ENCODE measurements at places on chromosomes 16 and 17.

GRCh38 chr17:37527249-37527851 is 37.7 kb downstream of the DUSP14 start:
- peak; percentile 39 for DNase-seq

DNA sequence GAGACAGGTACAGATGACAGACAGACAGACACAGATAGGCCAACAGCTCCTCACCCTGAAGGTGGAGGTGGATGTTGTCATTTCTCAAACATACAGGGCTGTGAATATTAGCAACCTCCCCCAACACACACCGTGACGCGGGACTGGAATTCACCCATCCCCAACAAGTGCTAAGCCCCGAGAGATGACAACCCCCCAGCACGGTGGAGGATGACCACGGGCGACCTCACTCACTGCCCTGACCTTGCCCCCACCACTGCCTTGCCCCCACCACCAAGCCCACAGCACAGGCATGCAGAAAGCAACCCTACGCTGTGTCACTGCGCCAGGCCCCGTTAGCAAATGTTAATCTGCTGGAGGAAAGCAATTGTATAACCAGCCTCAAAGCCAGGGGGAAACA is 4.9 kb upstream of the KRT17 start:
- DNase-seq: no peak

DNA sequence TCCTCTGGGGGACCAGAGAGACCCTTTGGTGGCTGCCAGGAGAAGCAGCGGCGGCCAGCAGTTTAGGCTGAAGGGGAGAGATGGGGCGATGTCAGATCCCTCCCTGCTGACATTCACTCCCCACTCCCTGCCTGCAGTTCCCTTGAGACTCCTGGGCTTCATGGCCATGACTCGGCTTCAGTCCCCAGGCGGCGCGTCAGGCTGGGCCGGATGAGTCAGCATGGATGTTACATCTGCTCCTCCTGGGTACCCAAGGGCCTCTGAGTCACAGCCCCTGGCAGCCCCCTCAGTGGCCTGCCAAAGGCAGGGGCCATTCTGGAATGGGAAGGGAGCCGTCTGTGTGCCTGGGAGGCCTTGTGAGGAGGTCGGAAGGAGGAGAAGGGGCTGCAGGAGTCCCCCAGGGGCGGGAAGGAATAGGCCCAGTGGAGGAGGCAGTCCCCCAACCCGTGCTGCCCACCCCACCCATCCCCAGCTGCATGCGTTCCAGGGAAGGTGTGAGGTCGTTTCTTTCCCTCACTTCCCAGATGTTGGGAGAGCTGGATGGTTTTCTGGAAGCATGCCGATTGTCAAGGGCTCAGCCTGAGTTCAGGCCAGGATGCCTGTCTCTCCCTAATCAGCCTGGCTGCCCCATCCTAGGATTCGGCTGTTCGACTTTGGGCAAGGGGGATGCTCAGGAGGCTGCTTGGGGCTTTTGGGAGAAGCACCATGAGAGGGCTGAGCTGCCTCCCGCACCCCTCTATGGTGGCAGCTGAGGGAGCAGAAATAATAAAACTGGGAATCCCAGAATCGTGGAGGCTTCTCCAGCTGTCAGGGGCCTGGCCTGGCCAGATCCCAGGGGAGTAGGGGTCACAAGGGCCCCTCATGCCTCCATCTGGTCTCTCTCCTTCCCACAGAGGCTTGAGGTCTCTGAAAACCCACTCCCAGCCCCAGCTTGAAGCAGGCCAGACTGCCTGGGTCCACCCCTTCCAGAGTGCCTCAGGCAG is 9.7 kb downstream of the RHBDL3 start:
- no peak for DNase-seq

DNA sequence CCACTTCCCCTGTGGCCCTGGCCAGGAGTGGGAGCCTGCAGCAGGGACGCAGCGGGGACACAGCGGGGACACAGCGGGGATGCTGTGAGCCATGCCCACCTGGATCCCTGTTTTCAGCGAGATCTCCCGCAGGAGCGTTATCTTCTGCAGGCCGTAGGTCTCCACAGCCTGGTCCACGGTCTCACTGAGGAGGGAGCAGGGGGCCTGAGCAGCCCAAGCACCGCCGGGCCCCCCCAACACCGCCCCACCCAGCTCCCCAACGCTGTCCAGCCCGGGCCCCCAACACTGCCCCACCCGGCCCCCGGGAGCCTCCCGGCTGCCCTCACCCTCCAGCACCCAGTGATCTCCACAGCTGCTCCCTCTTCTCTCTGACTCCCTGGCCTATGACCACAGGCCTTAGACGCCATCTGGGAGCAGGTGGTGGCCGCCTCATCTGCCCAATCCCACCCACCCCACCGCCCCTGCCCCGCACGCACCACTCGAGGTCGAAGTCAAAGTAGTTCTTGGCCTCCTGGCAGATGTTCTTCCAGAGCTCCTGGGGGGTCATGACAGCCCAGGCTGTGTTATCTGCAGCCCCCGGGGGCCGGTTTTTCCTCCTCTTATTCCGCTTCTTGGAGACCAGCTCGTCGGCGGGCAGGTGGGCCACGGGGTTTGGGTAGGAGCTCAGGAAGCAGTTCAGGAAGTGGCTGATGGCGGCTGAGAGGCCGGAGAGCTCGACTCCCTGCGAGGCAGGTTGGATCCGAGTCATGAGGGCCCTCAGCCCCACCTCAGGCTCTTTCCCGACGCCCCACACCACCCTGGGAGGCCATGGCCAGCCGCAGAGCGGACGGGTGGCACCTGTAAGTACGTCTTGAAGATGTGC is 17.0 kb downstream of the CLUH start:
- DNase-seq: peak; percentile 26

- DNase-seq: no peak
Observed at GRCh38 chr16:71629278-71630016, 3.5 kb downstream of the MARVELD3 start.

DNA sequence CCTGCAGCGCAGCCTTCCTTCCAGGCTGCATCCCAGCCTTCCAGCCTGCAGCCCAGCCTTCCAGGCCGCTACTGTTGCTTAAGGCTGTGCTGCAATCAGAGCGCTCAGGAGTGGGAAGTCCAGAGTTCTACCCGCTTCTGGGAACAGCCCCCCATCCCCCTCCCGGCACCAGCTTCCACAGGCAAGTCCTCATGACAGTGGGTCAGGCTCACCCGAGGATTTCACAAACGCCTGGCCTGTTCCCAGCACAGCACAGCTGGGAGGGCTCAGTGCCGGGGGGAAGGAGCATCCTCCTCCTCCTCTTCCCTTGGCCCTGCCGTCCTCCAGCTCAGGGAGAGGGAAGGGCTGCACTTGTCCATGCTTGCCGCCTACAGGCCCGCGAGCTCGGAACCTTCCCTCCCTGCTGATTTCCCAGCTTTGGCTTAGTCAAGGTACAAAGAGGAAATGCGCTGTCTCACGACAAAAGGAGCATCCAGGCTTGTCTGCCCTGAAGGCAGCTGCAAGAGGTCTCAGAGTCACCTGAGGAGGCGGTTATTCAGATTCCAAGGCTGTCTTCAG is 8.3 kb downstream of the SOCS3 start:
- DNase-seq: no peak

DNA sequence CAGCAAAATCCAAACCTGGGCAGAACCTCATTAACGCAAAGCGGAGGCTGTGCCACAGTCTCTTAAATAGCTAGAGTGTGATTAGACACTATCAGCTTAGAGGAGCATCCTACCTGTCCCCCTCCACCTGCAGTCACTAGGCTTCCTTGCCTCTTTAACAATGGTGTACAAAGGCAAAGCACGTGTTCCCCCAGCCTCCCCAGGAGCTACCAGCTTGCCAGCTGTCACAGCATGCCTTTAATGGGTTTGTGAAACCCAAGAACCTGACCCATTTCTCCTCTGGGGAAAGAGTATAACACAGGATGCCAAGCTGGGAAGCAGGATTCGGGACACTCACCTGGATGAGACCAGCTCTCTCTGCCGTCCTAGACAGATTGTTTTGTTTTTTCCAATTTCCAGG is 37.2 kb upstream of the TBX2 start:
- DNase-seq: no peak

GRCh38 chr16:65117811-65118448 is 3.9 kb downstream of the CDH11 start:
- peak; percentile 62 for DNase-seq

- DNase-seq: no peak
Observed at GRCh38 chr16:75361936-75362335, 71.4 kb downstream of the CFDP1 start.

DNA sequence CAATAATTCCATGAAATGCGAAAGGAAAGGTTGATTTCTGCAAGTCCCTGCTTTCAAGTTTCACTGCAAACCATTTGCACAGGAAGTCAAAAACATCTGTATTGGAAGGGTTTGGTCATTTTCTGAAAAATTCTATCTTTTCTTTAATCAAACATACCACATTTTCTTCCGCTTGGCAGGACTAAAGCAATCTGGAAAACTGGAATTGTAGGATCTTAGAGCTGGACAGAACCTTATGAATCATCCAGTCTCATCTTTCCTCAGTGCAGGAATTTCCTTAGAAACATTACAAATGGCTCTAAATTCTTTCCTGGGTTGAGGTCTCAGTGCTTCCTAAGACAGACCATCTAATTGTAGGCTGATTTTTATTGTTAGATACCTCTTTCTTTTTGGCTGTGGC is 111.5 kb upstream of the ELAC2 start:
- no peak for DNase-seq

- no peak for DNase-seq
Observed at GRCh38 chr17:2708585-2709182, 2.9 kb downstream of the CLUH start.

- DNase-seq: no peak
Observed at GRCh38 chr16:28014851-28015250, 48.7 kb downstream of the GSG1L start.

GRCh38 chr16:66382171-66382965 is 15.9 kb downstream of the CDH5 start:
- DNase-seq: no peak

DNA sequence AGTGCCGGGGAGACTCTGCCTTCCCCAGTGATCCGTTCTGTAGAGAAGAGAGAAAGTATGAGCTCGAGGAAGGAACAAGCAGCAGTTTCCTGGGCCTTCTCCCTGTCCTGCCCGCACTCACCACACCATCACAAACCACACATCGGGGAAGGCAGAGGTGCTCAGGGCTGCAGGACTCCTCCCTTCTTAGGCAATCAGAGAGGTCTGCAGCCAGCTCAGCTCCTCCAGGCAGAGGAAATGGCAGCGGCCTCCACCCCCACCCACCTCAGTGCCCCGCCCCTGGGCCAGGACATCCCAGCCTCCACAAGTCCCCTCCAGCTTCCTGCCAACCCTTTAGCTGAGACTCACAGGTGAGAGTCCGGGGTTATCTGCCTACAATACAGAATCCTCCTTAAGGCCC is 2.0 kb downstream of the ZNF319 start:
- DNase-seq: no peak

- DNase-seq: no peak
Observed at GRCh38 chr17:4969047-4969550, 1.5 kb upstream of the SPAG7 start.

- no peak for DNase-seq
Observed at GRCh38 chr17:48993951-48994350, 3.2 kb upstream of the IGF2BP1 start.

- DNase-seq: peak; percentile 62
Observed at GRCh38 chr17:2087597-2088211, 32.8 kb downstream of the HIC1 start.

DNA sequence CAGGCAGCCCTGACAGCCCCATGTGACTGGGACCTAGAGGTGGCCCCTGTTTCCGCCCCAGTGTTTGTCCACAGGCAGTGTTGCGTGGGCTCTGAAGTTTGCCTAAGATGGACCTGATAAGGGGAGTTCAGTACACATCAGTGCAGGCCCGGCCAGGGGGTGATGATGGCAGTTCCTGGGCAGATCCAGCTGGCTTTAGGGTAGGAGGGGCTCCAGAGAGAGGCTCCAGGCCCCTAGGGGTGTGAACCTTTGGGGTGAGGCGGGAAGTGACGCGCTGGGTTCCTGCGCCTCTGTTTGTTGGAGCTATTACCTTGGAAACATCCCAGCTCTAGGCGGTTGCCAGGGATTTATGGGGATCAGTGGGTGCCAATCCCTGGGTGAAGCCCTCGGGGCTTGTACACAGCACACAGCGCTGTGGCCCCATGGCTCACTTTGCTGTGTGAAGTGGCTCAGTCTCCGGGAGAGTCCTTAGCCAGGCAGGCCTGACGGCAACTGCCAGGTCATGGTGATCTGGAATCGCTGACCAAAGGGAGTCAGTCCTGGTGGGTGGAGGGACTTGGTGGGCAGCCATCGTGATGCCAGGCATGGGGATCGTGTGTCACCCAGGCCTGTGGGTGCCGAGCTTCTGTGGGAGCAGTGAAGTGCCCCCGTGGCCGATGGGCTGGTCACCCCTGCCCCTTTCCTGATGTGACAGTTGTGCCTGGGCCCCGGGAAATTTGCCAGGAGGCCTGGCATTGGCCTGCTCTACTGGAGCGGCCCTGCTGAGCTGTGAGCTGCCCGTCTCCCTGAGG is 146.1 kb downstream of the SEC14L1 start:
- no peak for DNase-seq

DNA sequence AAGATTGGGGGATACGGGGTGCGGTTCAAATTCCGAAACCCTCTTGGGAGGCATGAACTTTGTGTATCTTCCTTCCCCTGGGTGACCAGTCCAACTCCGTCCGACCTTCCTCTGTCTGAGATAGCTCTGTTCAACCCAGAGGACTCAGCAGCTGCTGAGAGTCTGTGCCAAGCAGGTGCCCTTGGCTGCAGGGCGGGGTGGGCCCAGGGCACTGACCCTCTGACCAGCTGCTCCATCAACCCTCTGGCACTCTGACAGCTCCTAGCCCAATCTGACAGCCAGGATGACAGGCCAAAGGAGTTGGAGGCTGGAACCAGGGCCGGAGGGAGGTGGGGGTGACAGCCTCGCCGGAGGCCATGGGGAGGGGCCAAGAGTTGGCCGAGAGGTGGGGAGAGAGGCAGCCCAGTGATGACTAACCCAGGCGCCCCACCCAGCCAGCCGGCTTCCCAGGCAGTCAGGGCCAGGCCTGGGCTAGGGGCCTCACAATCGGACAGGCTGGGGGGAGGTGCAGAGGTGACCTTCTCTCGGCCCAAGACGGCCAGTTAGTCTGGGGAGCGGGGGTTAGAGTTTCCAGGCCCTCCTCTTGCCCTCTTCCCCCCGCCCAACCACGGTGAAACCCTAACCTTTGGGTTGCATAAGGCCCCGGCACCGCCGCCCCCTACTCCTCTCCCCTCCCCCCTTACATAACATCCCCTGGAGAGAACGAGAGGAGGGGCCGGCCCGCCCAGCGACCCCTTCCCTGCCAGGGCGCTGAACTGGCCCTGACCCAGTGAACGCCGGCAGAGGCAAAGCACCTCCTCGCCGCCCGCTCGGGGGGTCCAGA is 5.0 kb upstream of the TLCD2 start:
- DNase-seq: no peak

- peak; percentile 68 for DNase-seq
Observed at GRCh38 chr16:2296661-2297505, 29.0 kb upstream of the RNPS1 start.

GRCh38 chr16:78415013-78415412 is 315.6 kb downstream of the WWOX start:
- DNase-seq: no peak
